ENCODE measurements at places on chromosomes 2 and 18.

- no peak for ATAC-seq
These were observed 223.5 kb downstream of the HDAC4 start for GRCh38 chr2:239177325-239177724.

DNA sequence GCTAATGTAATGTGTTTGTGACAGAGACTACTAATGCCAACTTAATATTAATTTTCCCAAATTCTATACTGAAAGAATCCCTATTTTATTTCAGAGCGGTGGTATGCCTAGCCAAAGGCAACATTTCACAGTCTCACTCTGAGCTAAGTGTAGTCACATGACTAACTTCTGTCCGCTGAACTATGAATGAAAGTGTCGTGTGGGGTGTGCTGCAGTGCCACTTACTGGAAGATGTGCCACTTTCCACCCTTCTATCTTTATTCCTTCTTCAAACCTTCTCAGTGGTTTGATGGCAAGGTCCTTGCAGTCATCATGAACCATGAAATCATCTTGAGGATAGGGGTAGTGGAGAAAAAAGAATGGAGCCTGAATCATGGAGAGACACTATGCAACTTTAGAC is 47.3 kb upstream of the C1D start:
- no peak for ATAC-seq

DNA sequence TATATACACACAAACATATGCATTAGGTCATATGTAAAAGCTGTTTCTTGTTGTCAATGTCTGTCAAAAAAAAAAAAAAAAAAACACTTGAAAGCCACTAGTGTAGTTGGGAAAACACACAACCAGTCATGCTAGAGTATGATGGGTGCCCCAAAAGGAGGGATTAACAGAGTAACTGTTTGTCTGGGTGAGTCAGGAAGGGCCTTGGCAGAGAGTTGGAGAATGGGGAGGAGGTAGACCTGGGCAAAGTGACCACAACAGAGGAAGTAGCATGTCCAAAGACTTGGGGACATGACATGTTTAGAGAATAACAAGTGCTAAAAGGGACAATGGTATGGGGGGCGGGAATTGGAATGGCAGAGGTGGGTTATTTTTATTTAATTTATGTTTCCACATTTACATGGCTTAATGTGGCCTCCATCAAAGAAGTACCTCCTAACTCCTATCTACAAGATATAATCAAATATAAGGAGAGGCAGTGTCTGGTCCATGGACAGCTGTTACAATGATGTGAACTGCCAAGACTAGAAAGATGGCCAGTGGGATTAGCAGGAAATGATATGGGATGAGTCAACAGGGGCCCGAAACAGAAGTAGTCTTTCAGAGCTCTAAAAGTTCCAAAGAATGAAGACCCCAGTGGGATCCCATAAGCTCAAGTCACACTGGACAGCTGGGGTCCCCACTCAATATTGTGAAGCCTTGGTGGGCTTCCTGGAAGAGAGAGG is 99.9 kb upstream of the ZFP36L2 start:
- ATAC-seq = no peak

GRCh38 chr2:74834792-74835755 is 1.1 kb downstream of the HK2 start:
- peak; percentile 59 for ATAC-seq

DNA sequence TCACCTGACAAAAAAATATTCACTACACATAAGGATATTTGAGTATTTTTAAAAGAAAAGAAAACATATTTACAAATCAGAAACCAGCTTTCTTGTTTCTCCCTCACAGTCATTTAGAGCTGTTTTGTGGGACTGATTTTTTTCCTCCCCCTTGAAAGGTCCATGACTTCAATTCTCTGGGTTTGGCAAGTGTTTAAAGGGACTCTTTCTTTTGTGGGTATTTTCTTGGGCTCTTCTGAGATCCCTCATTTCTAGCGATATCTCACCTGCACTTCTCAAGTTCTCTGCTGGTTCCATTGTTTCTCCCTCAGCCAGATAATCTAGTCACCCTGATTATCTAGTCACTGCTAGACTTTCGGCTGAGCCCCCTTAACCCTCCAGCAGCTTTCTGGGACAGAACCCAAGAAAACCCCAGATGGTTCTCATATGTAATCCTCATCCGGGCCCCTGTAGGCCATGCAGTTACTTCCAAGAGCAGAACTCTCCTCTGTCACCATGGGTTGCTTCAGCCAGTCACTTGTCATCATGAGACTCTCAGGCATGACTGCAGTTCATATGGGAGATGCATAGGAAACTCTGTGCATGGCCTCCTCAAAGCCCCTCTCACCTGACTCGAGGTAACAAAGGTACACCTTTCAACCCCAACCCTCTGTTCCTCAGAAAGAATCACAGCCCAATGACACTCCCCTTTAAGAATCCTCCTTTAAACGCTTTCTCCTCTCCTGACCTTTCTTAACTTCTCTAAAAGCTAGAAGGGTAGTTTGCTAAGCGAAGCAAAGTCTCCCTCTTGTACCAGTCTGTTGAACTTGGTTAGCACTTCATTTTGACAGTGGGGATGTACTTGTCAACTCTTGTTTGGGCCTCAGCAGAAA is 36.7 kb upstream of the ITGA4 start:
- ATAC-seq = no peak

GRCh38 chr2:213959589-213959988 is 451.3 kb upstream of the VWC2L start:
- ATAC-seq = no peak

DNA sequence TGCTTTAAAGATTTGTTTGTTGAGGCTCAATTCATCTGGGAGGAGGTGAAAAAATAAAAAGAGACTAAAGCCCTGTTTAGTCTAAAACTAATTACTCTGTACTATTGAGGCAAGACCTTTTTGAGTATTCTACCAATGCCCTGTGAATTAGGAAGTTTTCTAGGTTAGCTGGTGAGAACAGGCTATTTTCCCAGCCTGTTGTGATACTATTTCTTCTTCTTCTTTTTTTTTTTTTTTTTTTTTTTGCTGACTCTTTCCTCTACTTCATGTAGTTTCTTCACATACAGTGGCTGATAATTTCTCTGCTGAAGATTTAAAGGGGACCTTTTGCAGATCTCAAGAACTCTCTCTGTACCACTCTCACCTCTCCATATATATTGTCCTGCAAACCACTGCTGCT is 8.8 kb upstream of the TMEM87B start:
- ATAC-seq = no peak

GRCh38 chr2:96264656-96265348 is 995 bp downstream of the TMEM127 start:
- ATAC-seq = no peak

- ATAC-seq = no peak
These were observed 12.4 kb upstream of the EML4 start for GRCh38 chr2:42156721-42157120.

GRCh38 chr2:119537792-119538191 is 6.5 kb upstream of the CFAP221 start:
- no peak for ATAC-seq

DNA sequence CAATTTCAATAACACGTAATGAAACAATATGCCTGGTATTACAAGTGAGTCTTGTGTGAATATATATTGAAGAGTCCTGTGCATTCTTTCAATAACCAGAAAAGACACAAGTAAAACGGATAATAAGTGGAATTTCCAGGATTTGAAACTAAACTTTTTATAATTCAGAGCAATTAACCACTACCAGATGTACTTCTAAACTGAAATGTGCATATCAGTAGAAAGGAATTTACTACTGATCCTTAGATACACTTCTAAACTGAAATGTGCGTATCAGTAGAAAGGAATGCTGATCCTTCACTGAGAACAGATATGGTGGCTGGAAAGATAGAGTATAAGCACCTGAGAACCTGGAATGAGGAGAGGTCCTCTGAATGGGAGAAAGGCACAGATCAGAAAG is 470.9 kb upstream of the SPHKAP start:
- ATAC-seq = peak; percentile 97

DNA sequence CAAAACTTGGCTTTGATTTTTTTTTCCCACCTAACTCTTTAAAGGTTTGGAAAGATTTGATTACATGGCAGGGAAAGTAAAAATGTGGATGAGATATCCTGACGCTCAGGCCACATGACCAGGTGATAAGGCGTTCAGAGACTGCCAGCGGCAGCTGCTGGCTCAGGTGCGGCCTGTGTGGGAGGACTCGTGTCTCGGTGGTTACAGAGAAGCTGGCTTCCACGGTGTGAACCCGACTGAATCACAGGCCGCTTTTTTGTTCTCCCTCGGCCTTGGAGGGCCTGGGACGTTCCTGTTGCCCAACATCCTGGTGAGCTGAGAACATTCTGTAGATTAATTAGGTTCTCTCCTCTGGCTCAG is 124.2 kb upstream of the ZNF516 start:
- no peak for ATAC-seq

DNA sequence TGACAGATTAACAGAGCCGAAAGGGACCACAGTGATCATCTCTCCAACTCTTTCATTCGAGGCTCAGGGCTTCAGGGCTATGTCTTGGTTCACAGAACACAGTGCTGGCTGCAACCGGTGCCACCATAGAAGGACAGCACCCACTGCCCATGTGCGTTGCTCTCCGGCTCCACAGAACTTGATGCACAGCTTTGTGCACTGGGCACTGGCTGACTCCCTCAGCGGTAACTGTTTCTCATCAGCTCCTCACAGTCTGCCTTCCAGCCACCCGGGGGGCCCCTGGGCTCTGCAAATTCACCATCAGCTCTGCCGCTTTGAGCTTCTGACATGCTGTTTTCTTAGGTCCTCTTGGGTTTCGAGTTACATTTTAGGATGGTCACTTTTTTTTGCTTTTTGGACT is 124.3 kb upstream of the RAB12 start:
- ATAC-seq = no peak

DNA sequence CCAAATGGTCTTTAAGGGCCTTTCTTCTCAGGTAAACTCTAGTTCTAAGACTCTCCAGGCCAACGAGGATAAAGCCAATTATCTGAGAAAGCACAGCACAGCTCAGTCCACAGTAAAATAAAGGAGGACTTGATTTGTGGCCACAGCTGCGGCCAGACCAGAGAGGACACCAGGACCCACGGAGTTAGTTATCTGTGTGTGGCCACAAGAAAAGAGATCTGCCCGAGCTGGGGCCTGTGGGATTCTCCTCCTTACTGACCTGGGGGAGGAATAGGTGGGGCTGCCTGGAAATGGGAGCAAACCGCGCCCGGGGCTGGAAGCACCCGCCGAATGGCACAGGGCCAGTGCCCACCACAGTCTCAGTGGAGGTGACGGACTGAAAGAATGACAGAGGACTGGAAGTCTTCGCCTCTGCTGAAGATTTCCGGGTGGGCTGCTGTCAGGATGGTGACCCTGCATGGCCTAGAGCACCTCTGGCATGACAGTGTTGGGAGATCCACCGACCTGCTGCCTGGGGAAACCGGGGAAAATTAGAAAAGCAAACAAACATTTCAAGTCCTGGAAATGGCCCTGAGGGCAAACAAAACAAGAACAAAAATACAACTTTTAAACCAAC is 13.3 kb downstream of the PROC start:
- no peak for ATAC-seq

- ATAC-seq = no peak
These were observed 24.4 kb upstream of the RMP24 start for GRCh38 chr18:35948080-35948479.

- no peak for ATAC-seq
These were observed 344.8 kb upstream of the HS6ST1 start for GRCh38 chr2:128663371-128664050.

DNA sequence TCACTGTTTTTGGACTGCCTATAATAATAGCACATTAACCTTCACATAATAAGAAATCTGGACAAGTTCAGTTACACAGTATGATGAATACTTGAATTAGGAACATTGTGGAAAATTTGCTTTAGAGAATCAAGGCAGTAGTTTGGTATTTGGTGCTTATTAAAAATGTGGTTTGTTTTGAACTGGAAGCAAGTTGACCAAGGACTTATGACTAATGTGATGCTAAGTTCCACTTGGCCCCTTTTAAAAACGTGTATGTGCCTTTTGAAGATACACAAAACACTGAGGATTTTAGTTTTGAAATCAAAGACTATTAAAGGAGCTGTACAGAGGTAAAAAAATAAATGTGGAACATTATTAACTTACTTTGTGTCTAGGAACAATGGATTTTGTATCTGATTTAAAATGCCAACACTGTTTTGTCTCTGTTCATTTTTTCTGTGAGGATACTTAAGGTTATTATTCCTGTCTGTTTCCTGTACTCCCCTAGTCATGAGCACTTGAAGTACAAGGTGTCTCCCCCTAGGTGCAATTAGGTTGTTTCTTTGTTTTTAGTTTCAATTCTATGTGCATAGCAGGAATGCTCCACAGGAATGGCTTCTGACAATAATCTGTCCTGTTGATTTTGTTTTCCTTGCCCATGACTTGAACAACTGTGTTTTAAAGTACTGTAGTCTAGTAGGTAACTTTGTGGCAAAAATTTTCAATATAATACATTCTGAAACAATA is 49.6 kb upstream of the PTH2R start:
- ATAC-seq = no peak

All from SK-N-SH treated with all-trans-retinoic acid at 6 μM for 48 hours (cell line).